B cell (primary cell): ENCODE measurements at places on chromosomes 4 and X. TPM values are rescaled to one million over a fixed set of nuclear protein-coding genes. Genes with fewer than 3 reads are reported as not detected.

The COPS4 gene
- 8.4 and 12.0 TPM in 2 replicates for polyA plus RNA-seq

The ATP2B3 gene
- polyA plus RNA-seq, result not detected in 2 replicates

The HPGDS gene
- not detected in 2 replicates for polyA plus RNA-seq

The MAGED1 gene
- polyA plus RNA-seq, result 29.1 and 29.6 TPM in 2 replicates

The EPGN gene
- polyA plus RNA-seq, result 0.20 TPM in 1 of 2 replicates, not detected in the other

The RS1 gene
- polyA plus RNA-seq, result not detected in 2 replicates

The SNCA gene
- 0.48 and 0.71 TPM in 2 replicates for polyA plus RNA-seq

The ADH1C gene
- not detected in 2 replicates for polyA plus RNA-seq

The ZCCHC18 gene
- polyA plus RNA-seq, result 13.5 and 28.2 TPM in 2 replicates

The GNRHR gene
- not detected in 2 replicates for polyA plus RNA-seq

The TMSB15C gene
- 1.1 and 1.4 TPM in 2 replicates for polyA plus RNA-seq

The NUDT10 gene
- polyA plus RNA-seq, result 0.07 TPM in 1 of 2 replicates, not detected in the other

The LINC00632 gene
- not detected in 2 replicates for polyA plus RNA-seq

The SPIN4 gene
- polyA plus RNA-seq, result 1.6 and 1.7 TPM in 2 replicates

The MPP1 gene
- polyA plus RNA-seq, result 5.0 and 7.4 TPM in 2 replicates

The USP17L17 gene
- not detected in 2 replicates for polyA plus RNA-seq

The TRPC5OS gene
- 0.13 TPM in 1 of 2 replicates, not detected in the other for polyA plus RNA-seq

The NSG1 gene
- polyA plus RNA-seq, result 0.39 TPM in 1 of 2 replicates, not detected in the other

The CETN2 gene
- 3.3 and 3.7 TPM in 2 replicates for polyA plus RNA-seq

The PRKG2 gene
- polyA plus RNA-seq, result 0.06 and 0.61 TPM in 2 replicates

The PRPS1 gene
- 42.2 and 59.0 TPM in 2 replicates for polyA plus RNA-seq

The TSPAN7 gene
- 0.07 TPM in 2 replicates for polyA plus RNA-seq

The MAGEC1 gene
- polyA plus RNA-seq, result not detected in 2 replicates

The EIF1AX gene
- polyA plus RNA-seq, result 15.6 and 33.1 TPM in 2 replicates

The ASB9 gene
- not detected in 2 replicates for polyA plus RNA-seq

The GYPA gene
- polyA plus RNA-seq, result not detected in 2 replicates

The CDKL5 gene
- 0.72 and 1.2 TPM in 2 replicates for polyA plus RNA-seq

The INTU gene
- polyA plus RNA-seq, result not detected in 2 replicates

The SLITRK4 gene
- 0.01 TPM in 1 of 2 replicates, not detected in the other for polyA plus RNA-seq

The RPS6KA6 gene
- polyA plus RNA-seq, result 0.20 and 0.37 TPM in 2 replicates

The PPP1R3F gene
- 3.5 and 3.7 TPM in 2 replicates for polyA plus RNA-seq

The RTL5 gene
- 1.0 and 1.1 TPM in 2 replicates for polyA plus RNA-seq

The FGFBP1 gene
- polyA plus RNA-seq, result not detected in 2 replicates

The MAP3K15 gene
- 0.13 TPM in 1 of 2 replicates, not detected in the other for polyA plus RNA-seq

The IL3RA gene
- polyA plus RNA-seq, result 4.3 and 31.6 TPM in 2 replicates
